ENCODE measurements at places on chromosomes 7 and 10. TPM values are rescaled to one million over a fixed set of nuclear protein-coding genes. Genes with fewer than 3 reads are reported as not detected.

DNA sequence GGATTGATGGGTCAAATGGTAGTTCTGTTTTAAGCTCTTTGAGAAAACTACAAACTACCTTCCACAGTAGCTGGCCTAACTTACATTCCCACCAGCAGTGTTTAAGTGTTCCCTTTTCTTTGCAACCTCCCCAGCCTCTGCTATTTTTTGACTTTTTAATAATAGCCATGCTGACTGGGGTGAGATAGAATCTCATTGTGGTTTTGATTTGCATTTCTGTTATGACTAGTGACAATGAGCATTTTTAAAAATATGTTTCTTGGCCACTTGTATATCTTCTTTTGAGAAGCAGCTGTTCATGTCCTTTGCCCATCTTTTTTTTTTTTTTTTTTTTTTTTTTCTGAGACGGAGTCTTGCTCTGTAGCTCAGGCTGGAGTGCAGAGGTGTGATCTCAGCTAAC, 155.2 kb upstream of the BMPER start:
- DNase-seq = no peak
- H3K4me3 ChIP-seq = no peak overlapping the region
- no peaks in the 10 kb centered on the region for H3K4me1 ChIP-seq
- no peak overlapping the region for H3K27ac ChIP-seq
- H3K27me3 ChIP-seq = peaks cover 1% of the 10 kb centered on the region

DNA sequence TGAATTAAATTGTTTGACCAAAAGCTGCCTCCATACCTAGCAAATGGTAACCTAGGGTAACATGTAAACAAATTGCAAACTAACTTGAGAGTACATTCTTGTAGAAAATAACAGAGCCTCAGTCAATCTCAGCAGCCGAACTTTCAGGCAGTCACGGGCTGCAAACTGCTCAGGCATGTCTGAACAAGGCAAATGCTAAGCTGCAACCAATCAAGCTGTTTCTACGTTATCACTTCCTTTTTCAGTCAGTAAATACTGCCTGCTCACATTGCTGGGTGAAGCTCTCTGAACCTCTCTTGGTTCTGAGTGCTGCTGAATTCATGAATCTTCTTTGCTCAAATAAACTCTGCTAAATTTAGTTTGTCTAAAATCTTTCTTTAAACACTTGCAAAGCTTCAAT, 1212.4 kb downstream of the SORCS1 start:
- no peaks in the 10 kb centered on the region for H3K27me3 ChIP-seq
- no peak overlapping the region for H3K4me3 ChIP-seq

DNA sequence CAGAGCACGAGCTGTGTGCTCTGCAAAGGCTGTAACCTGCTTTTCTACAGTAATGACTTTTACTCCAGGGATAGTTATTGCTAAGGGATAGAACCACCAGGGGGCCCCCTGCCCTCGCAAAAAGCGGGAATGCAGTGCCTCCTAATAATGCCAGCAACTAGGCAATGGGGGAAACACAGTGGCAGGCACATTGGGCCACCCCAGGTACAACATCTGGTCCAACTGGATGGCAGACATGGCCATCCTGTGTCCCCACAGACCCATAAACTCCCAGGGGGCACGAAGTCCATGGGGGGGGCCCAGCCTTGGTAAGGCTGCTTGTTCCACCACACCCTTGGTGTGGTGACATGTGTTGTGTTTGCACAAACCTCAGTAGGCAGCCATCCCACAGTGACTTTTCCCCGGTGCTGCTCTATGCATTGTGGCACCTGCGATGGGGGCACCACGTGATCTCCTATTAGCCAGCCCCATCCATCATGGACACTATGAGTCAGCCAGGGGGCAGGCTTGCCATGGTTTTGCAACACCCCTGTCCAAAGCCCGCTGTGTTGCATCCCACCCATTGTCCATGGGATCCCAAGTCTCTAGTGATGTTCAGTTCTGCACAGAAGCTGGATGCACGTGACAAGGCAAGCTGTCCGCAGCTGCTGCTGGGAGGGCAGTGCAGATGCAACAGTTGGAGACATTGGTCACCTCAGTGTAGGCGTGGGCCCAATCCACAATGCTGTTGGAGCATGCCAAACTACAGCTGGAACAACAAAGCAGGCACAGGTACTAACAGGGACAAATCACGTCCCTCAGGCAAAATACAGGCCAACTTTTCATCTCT, 84.0 kb downstream of the ANLN start:
- peaks cover 15% of the 10 kb centered on the region for H3K4me1 ChIP-seq
- no peak overlapping the region for H3K4me3 ChIP-seq
- H3K36me3 ChIP-seq = no peaks in the 10 kb centered on the region
- H3K27me3 ChIP-seq = no peaks in the 10 kb centered on the region

DNA sequence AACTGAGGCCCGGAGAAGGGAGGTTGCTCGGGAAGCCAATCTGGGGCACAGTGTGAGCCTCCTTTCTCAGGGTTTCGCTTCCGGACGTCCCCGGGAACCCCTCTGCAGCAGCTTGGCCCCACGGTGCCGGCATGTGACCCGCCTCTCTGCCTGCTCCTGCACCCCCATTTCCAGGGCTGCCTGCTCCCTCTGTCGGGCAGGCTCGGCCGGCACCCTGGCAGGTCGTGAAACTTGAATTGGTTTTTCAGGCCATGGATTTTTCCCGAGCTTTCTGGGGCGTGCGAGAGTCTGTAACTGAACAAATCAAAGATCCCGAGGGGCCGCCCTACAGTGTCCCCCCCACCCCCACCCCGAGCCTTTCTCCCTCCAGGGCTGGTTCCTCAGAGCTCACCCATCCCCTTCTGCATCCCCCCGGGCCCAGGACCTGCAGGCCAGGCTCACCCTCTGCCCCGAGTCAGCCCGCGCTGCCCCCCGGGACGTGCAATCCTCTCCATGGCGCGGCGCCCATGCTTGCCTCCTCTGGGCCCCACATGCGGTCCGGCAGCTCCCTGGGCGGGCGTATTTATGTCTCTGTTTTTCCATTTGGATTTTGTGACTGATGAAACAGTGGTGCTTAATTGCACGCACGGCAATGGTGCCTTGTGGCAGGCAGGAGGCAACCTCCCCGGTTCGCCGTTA, 58.1 kb downstream of the UNCX start:
- no peak overlapping the region for H3K27ac ChIP-seq
- peaks cover 17% of the 10 kb centered on the region for H3K27me3 ChIP-seq
- peak; percentile 11 for DNase-seq
- no peak overlapping the region for H3K4me3 ChIP-seq
- H3K36me3 ChIP-seq = no peaks in the 10 kb centered on the region
- H3K4me1 ChIP-seq = peaks cover 14% of the 10 kb centered on the region

ANKRD2 gene
- total RNA-seq = not detected

NEUROD6 gene
- total RNA-seq = not detected
